Tibial nerve (tissue), 4 donors: ENCODE measurements at places on chromosomes 1 and 21. TPM values are rescaled to one million over a fixed set of nuclear protein-coding genes. Genes with fewer than 3 reads are reported as not detected.

DNA sequence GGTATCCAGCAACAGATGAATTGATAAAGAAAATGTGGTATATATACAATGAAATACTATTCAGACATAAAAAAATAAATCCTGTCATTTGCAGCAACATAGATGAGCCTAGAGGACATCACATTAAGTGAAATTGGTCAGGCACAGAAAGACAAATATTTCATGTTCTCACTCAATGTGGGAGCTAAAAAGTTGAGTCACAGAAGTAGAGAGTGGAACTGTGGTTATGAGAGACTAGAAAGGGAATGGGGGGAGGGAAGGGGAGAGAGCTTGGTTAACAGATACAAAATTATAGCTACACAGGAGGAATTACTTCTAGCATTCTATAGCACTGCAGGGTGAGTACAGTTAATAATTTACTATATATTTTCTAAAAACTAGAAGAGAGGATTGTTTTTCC is 37.1 kb upstream of the SERPINC1 start:
- H3K27ac ChIP-seq, result no peak overlapping the region
- DNase-seq, result no peak
- H3K4me3 ChIP-seq, result no peak overlapping the region
- no peaks in the 10 kb centered on the region for H3K4me1 ChIP-seq
- peaks cover 17% of the 10 kb centered on the region for H3K36me3 ChIP-seq

DNA sequence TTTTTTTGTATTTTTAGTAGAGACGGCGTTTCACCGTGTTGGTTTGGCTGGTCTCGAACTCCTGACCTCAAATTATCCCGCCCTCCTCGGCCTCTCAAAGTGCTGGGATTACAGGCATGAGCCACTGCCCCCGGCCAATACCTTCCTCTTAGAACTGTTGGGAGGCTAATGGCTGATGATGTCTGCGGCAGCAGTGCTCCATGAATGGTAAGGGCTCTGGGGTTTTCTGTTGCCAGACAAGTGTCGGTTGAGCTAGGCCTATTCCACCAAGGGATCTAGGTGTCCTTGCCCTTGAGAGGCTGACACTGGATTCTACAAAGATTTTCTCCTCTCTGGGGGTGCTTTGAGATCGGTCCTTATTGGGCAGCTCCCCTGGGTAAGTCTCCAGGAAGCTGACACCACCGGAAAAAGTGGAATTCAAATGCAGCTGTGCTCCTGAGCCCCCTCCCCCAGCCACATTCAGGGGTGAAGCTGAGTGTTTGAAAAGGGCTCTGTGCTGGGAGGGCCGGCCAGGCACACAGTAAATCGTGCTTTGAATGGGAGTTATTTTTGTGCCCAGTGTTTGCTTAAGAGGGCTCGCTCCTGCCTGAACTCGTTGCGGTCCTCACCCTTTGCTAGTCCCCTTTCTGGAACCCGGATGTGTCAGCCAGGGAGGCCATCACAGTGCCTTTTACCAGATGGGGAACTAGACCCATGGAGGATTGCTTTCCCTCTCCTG is 5.2 kb downstream of the SOX13 start:
- H3K27ac ChIP-seq, result peak overlapping the region; percentile 95
- H3K36me3 ChIP-seq, result no peaks in the 10 kb centered on the region
- H3K4me3 ChIP-seq, result no peak overlapping the region
- peaks cover 79% of the 10 kb centered on the region for H3K4me1 ChIP-seq
- no peak for DNase-seq

GRCh38 chr21:35346697-35347096 is 297.6 kb upstream of the RUNX1 start:
- DNase-seq, result no peak
- H3K36me3 ChIP-seq, result no peaks in the 10 kb centered on the region
- peaks cover 4% of the 10 kb centered on the region for H3K27me3 ChIP-seq

DNA sequence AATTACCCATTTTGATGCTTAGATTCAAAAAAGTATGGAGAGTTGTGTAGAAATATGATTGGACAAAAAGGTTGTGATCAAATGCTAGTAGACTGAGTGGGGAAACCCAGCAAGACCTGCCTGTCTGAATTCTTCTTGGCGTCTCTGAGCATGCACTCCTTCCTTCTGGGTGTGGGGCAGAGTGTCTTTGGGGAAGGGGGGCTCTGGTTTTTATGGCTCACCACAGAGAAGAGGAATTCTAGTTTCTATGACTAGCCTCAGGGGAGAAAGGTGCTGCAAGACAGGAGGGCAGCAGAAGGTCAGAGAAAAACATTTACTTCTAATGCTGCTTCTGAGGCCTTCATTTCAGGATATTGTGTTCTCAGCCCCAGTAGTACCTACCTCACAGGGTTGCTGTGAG is 33.9 kb upstream of the PIGC start:
- no peaks in the 10 kb centered on the region for H3K36me3 ChIP-seq
- no peaks in the 10 kb centered on the region for H3K27me3 ChIP-seq
- H3K27ac ChIP-seq, result no peak overlapping the region
- H3K4me3 ChIP-seq, result no peak overlapping the region
- DNase-seq, result no peak

GRCh38 chr1:233569636-233570035 is 44.3 kb upstream of the KCNK1 start:
- no peak overlapping the region for H3K27ac ChIP-seq
- no peaks in the 10 kb centered on the region for H3K4me1 ChIP-seq
- no peaks in the 10 kb centered on the region for H3K27me3 ChIP-seq
- no peaks in the 10 kb centered on the region for H3K36me3 ChIP-seq
- DNase-seq, result no peak

LAMC1 gene
- total RNA-seq, result 318 TPM

DNA sequence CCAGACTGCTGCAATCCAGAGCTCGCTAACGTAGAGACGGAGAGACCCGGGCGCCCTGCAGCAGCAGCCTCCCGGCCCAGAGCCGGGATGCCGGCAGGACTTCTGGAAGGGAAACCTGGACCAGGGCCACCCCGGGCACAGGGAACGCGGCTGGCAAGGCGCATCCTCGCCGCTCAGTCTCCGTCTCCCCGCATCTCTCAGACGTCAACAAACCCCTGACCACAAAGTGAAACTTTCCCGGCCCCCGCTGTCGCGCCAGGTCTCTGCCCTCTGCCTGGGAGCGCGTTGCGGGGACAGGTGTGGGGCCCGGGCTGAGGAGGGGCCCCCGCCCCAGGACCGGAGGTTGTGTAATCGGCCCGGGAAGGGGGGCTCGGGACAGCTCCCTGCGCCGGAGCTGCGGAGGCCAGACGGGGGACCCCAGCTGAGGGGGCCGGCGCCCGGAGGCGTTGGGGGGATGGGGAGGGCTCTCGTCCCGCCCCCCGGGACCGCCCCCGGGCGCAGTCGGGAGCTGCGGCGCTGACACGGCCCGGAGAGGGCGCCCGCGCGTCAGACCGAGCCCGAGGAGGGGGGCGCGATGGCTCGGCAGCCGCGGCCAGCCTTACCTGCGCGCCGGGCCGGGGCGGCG is 116.6 kb upstream of the HIVEP3 start:
- H3K27me3 ChIP-seq, result no peaks in the 10 kb centered on the region
- peaks cover 6% of the 10 kb centered on the region for H3K4me1 ChIP-seq
- no peaks in the 10 kb centered on the region for H3K36me3 ChIP-seq
- peak; percentile 29 for DNase-seq
- H3K27ac ChIP-seq, result peak overlapping the region; percentile 83
- H3K4me3 ChIP-seq, result peak overlapping the region; percentile 95

GRCh38 chr1:4178501-4179113 is 278.5 kb upstream of the C1orf174 start:
- no peak overlapping the region for H3K4me3 ChIP-seq
- no peaks in the 10 kb centered on the region for H3K4me1 ChIP-seq
- no peaks in the 10 kb centered on the region for H3K36me3 ChIP-seq
- DNase-seq, result no peak
- no peak overlapping the region for H3K27ac ChIP-seq

DNA sequence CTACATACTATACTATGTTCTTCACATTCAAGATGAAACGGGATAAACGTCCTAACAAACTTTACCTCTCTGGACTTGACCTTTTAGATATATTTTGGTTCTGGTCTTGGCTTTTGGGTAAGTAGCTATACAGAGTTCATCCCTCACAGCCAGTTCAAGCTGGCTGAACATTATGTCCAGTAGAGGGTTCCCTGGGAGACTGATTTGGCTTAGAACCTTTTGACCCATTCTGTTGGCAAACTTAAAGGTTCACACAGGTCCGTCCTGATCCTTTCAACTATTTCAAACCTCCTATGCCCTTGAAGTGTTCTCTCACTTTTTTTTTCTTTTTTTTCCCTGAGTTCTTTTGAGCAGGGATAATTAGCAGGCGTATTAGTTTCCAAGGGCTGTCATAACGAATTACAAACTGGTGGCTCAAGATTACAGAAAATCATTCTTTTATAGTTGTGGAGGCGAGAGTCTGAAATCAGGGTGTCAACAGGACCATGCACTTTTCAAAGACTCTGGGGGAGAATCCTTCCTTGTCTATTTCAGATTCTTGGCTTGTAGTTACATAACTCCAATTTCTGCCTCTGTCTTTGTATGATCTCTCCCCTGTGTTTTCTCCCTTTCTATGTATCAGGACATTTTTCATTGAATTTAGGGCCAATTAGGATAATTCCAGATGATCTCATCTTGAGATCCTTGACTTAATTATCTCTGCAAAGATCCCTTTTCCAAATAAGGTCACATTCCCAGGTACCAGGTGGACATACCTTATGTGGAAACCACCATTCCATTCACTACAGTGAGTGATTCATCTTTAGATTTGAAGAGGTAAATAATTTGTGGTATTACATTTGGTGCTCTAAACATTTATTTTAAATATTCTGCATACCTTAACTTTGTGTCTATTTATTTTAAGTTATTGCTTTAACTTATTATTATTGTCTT is 257.4 kb upstream of the USP25 start:
- H3K4me1 ChIP-seq, result no peaks in the 10 kb centered on the region
- no peaks in the 10 kb centered on the region for H3K27me3 ChIP-seq
- H3K27ac ChIP-seq, result no peak overlapping the region
- H3K4me3 ChIP-seq, result no peak overlapping the region

GNG4 gene
- not detected for total RNA-seq

- H3K36me3 ChIP-seq, result peaks cover 37% of the 10 kb centered on the region
- no peak for DNase-seq
- no peak overlapping the region for H3K4me3 ChIP-seq
- H3K27ac ChIP-seq, result no peak overlapping the region
- no peaks in the 10 kb centered on the region for H3K27me3 ChIP-seq
Observed at GRCh38 chr1:117942293-117942692, 12.8 kb downstream of the WDR3 start.

- H3K4me1 ChIP-seq, result no peaks in the 10 kb centered on the region
- no peak for DNase-seq
- no peak overlapping the region for H3K4me3 ChIP-seq
- H3K36me3 ChIP-seq, result no peaks in the 10 kb centered on the region
- no peaks in the 10 kb centered on the region for H3K27me3 ChIP-seq
Observed at GRCh38 chr1:210627755-210628154, 299.1 kb downstream of the HHAT start.

PLD5 gene
- 0.59 TPM for total RNA-seq

CSF3R gene
- total RNA-seq, result 12.5 TPM
